ENCODE measurements at places on chromosomes 3 and 15.

GRCh38 chr3:164748626-164749025 lies 329.7 kb downstream of the SI start:
- DNase-seq: no peak

GRCh38 chr3:181313335-181313734 lies 323.8 kb upstream of the DNAJC19 start:
- no peak for DNase-seq

GRCh38 chr3:12833222-12834161 lies 7.9 kb downstream of the RPL32 start:
- DNase-seq: no peak

- DNase-seq: no peak
Measured at GRCh38 chr3:28139288-28139687, 102.1 kb upstream of the CMC1 start.

GRCh38 chr15:99212406-99212805 lies 37.0 kb downstream of the TTC23 start:
- no peak for DNase-seq

DNA sequence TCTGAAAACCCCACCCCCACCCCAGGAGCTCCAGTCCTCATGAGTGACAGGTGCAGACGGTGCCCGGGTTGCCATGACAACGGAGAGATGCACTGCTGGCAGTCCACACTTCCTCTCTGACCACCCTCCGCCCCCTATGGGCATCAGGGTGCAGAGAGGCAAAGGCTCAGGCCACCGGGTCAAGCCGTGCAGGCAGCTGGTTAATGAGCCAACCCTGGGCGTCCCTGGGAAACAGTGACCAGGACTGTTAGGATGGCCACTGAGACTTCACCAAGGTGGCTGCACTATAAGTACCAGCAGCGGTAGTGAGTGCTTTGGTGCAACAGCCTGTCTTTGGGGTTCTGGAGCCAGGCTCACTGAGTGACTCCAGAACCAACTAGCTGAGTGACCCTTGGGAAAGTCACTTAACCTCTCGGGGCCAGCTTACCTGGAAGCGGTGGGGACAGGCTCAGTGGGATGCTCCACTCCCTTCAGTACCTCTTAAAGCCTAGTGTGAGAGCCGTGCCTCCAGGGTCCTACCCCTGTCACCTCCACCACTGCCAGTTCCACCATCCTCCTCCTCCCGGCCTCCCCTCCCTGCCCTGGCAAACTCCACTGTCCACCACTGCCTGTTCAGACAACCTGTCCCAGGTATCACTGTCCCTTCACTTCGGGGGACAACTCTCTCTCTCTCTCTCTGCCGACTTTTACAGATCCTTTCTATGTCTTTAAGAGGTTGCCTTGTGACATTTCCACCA lies 121.0 kb upstream of the PRR20G start:
- no peak for DNase-seq

GRCh38 chr15:43225201-43225949 lies 4.6 kb upstream of the EPB42 start:
- peak; percentile 45 for DNase-seq

DNA sequence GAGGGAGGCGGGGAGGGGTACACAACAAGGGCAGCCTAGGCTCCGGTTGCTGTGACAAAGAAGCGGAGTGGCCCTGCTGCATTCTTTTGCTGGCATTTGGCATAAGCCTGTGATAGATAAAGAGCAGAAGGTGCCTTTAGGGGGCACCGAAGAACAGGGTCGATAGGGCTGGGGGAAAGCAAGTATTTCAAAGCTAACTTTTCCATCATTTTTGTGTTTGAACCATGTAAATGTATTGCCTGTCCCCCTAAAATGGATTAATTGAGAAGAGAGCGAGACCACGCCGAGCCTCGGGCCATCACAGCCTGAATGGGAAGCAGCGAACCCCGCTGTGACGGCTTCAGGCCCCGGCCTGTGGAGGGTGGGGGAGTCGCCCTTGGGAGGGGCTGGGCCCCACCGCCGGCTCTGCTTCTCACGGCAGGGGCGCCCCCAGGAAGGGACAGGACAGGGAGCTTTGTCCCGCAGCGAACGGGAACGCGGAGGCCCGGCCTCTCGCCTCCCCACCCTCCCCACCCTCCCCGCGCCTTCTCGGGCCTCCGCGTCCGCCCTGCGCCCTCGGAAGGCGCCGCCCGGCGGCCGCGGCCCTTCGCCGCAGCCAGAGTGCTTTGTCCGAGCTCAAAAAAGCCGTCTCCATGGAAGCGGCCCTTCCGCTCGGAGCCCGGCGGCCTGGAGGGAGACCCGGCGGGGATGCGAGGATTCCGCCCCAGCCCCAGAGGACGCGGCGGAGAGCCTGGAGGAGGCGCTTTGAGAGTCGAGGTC lies 32.4 kb upstream of the ALDH1L1 start:
- no peak for DNase-seq

- no peak for DNase-seq
Measured at GRCh38 chr3:145118303-145118702, 1042.7 kb downstream of the PLOD2 start.

DNA sequence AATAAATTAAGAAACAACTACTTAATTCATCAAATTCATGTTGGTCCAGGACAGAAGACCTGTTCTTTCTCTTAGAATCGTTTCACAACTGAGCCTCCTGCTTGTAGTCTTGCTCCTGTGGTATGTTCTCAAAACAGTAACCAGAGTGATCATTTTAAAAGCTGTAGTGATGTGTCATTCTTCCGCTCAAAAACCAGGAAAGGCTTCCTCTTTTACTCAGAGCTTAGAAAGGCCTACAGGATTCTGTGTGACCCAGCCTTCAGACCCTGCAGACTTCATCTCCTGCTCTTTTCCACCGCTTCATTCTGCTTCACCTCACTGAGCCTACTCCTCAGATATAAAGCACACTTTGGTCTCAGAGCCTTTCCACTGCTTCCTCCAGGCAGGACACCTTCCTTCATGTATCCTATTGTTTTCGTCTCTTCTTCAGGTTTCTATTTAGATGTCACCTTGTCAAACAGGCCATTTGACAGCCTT lies 22.7 kb downstream of the ST6GAL1 start:
- DNase-seq: peak; percentile 28

- DNase-seq: no peak
Measured at GRCh38 chr3:189404024-189404423, 227.2 kb upstream of the TP63 start.

GRCh38 chr3:58568572-58569286 lies 8.5 kb downstream of the FAM107A start:
- DNase-seq: peak; percentile 75

GRCh38 chr3:101840066-101840465 lies 9.2 kb upstream of the NFKBIZ start:
- DNase-seq: no peak

DNA sequence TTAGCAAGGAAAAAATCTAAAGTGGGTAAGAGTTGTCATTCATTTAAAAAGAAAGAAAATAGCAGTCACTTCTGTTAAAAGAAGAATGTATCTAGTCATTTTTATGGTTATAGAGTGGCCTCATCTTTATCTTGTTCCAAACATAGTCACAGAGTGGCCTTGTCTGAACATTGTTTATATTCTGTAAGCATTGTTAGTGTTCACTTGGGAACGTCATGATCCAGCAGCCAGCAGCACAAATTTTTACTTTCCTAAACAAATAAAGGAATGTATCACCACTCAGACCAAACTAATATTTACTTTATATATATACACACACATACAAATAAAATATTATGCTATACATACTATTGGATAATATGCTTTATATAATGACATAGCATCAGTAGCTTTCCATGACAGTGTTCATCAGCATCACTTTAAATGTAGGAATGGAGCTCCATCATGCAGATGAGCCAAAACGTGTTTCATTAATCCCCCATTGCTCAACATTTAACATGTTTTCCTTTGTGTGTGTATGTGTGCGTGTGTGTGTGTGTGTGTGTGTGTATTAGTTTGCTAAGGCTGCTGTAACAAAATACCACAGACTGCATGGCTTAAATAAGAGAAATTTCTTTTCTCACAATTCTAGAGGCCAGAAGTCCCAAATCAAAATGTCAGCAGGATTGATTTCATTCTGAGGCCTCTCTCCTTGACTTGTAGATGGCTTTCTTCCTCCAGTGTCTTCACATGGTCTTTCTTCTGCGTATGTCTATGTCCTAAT lies 39.6 kb upstream of the GYG1 start:
- DNase-seq: no peak

GRCh38 chr15:39099524-39099923 lies 481.4 kb upstream of the THBS1 start:
- no peak for DNase-seq

DNA sequence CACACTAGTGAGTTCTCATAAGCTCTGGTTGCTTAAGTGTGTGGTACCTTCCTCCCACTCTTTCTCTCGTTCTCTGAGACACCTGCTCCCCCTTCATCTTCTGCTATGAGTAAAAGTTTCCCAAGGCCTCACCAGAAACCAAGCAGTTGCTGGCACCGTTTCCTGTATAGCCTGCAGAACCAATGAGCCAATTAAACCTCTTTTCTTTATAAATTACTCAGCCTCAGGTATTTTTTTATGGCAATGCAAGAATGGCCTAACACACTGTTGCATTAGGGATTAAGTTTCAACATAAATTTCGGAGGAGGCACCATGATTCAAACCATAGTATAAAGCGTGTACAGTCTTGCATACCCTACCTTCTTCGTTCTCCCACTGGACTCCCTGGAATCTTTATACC lies 252.3 kb upstream of the CHRM5 start:
- DNase-seq: no peak

DNA sequence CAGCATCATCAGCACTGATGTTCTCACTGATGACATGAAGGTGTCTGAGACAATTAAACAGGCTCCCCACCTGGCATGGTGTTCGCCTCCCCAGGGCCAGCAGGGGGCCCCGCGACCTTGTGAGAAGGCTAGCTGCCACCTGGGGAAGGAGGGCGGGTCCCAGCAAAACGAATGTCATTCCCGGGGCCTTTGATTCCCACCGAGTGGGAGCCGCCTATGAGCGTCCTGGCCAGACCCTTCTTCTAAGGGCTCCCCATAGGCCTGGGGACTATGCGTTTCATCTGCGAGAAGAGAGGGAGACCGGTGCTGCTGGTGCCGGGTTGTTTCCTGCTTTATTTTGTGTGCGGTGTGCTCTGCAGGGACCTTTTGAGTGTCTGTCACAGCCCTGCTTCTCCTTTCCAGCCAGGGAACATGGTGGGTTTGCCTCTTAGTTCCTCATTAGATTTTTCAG lies 20.5 kb upstream of the MINDY4B start:
- peak; percentile 63 for DNase-seq

GRCh38 chr3:127153506-127153815 lies 39.5 kb upstream of the PRR23E start:
- DNase-seq: no peak

DNA sequence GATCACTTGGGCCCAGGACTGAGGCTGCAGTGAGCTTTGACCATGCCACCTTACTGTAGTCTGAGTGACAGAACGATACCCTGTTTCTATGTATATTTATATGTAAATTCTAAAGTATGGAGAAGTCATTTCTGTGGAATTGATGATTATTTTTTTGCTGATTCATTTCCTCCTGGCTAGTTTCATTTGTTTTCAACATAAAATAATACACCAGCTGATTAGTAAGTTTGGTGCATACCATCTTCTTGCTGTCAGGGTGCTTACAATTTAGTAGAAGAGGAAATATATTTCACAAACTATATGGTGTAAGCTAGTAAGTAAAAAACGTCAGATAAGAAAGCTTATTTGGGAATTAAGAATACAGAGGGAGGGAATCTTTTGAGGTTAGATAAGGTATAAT lies 36.0 kb downstream of the SLC25A26 start:
- no peak for DNase-seq

- DNase-seq: no peak
Measured at GRCh38 chr15:101139986-101140696, 111.7 kb downstream of the CHSY1 start.

DNA sequence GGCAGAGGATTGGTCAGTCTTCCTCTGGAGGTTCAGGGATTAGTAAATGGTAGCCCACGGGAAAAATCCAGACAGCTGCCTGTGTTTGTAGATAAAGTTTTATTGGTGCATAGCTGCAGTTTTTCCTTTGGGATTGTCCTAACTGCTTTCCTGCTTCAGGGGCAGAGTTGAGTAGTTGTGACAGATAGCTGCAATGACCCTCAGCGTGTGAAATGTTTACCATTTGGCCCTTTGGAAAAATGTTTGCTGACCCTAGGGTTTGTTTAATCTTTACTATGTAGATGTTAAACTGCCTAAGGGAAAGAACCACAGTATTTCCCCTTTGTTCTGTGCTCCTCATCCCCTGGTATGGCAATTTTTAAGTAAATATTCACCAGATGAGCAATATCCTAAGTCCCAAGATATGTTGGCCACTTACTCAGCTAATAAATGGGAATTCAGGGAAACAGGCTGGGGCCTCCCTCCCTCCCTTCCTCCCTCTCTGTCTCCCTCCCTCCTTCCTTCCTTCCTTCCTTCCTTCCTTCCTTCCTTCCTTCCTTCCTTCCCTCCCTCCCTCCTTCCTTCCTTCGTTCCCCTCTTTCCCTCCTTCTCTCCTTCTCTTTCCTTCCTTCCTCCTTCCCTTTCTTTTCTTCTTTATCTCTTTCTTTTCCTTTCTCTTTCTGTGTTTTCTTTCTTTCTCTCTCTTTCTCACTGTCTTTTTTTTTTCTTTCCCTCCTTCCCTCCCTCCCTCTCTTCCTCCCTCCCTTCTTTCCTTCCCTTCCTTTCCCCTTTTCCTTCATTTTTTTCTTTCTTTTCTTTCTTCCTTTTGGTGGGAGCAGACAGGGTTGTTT lies 234.6 kb upstream of the BHLHE40 start:
- DNase-seq: no peak

DNA sequence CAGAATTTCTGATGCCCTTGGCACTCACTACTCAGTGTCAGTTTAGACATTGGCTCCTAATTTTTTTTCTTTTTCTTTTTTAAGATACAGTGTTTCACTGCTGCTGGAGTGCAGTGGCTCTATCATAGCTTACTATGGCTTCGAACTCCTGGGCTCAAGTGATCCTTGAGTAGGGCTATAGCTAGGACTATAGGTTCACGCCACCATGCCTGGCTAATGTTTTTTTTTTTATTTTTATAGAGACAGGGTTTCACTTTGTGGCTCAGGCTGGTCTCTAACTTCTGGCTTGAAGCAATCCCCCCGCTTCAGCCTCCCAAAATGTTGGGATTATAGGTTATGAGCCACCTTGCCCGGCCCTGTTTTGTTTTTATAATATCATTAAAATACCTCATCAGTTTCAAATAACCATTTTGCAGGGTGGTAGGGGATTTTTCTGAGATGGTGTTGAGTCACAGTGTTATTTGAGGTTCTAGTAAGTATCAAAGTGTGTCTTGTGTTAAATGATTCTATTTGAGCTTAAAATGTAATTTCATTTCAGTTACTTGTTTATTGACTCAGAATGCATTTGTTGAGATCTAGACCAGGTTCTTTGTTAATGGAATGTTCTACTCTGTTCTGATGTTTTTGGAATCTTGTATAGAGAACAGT lies 7.0 kb downstream of the FNDC3B start:
- no peak for DNase-seq

DNA sequence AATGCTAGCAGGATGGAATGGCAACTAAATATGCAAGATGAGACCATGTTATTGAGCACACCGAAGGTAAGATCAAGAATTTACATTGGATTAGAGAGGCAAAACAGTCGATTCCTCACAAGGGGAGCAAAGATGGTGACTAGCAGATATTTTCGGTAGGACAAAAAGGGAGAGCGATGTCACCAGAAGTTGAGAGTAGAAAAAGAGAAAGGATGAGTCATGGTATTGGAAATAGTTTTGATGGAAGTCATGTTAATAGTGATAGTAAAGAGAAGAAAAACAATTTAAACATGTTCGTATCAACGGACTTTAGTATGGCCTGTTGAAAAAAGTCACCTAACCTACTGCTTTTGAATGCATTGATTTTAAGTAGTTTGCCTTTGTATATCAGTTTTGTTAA lies 55.0 kb downstream of the UBE2E2 start:
- DNase-seq: no peak
